ENCODE measurements at places on chromosomes 12 and 14.

DNA sequence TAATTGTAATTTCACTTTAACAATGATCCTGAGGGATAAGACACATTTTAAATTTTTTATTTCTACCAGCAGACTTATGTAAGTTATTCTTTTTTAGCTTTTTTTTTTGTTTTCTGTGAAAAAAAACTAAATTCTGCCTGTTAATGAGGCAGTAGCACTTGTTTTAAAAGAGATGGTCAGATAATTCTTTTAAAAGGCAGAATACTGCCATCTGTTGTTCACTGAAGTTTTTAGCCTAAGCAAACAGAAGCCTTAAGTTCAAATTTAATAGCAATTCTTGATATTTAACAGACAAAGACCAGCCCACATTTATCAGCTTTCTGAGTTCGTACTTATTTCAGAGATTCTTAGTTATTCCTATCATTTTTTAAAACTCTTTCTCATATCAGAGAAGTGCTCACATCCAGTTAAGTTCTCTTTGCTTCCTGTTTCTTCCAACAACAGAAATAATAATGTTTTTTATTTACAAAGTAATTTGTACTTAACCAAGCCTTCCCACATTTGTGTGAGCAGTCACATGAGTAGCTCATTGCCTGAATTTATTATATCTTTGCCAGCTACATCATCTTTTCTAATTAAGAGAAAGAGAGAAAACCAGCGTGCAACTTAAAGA is 93.4 kb upstream of the SLCO1C1 start:
- no peak for DNase-seq

GRCh38 chr14:22168092-22168955 is 420.7 kb downstream of the DAD1 start:
- DNase-seq: no peak

GRCh38 chr12:103667125-103667524 is 80.1 kb downstream of the STAB2 start:
- no peak for DNase-seq

DNA sequence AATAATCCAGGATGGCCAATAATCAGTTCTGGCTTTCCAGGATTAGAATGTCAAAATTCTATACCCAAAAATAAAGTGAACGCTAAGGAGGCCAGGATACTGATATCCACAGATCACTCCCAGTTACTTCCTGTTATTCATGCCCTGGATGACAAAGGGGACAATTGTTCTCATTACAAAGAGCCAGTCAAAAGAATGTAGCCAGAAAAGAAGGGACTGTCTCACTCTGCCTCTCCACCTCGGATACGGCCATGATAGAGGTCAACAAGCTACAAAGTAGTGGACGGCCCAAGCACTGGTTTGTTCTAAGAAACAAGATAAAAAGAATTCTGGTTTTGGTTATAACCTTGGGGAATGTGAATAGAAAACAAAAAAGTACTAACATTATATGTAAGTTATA is 116.1 kb upstream of the ATF7IP start:
- no peak for DNase-seq

DNA sequence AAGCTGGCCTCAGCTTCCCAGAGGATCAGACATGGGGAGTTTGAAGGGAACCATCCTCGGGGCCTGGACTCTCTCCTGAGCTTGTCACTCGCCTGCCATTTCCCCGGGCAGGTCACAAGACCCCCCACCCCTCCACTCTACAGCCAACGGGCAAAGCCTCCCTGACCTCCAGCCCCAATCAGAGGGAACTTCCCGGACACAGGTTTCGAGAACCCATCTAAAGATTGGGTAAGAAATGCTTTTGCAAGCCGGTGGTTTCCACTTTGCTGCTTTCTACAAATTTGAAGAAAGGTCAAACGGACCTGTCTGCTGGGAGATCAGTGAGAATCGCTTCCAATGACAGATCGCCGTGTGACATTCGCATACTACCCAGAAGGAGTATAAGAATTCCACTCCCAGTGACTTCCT is 89.6 kb downstream of the SCARB1 start:
- DNase-seq: no peak

GRCh38 chr14:99234961-99235571 is 36.9 kb downstream of the BCL11B start:
- DNase-seq: peak; percentile 77

GRCh38 chr14:102568115-102568614 is 24.3 kb upstream of the RCOR1 start:
- DNase-seq: peak; percentile 45

GRCh38 chr12:57738661-57739237 is at the start of gene AGAP2:
AGAP2 (minus strand) TSS chr12:57738742; CDS start chr12:57738246, 496 bp downstream.
- DNase-seq: no peak

DNA sequence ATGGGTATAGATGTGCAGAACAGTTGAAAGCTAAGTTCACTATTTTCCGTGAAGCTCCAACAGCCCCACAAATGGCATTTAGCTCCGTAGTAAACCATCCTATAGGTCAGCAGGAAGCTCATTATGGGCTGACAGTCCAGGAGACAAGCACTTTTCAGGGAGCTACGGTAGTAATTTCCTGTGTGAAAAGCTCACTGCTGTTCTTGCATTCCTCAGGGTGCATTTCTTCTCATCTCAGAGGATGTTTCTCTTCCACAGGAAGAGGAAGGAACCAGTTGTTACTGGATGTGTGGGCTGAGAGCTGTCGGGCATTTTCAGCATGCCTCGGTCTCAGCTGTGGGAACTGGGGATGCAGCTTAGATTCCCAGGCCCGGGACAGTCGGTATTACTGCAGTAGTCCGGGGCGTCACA is 72.8 kb downstream of the GALNT4 start:
- no peak for DNase-seq

DNA sequence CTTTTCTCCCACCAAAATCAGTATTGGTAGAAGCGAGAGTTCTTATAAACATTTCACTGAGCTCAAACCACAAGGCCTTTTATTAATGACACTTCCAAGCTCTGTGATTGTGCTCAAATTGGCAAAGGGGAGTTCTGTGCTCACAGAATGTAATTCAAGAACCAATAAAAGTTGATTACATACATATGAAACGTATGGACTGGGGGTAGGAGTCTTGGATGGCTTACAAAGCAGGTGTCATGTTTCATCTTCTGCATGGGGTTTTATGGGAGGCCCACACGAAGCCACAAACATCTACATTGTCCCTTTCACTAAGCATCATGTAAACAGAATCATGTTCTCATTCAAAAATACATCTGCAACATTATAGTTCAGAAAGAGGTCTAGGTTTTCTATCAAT is 828.3 kb downstream of the VRK1 start:
- DNase-seq: no peak

DNA sequence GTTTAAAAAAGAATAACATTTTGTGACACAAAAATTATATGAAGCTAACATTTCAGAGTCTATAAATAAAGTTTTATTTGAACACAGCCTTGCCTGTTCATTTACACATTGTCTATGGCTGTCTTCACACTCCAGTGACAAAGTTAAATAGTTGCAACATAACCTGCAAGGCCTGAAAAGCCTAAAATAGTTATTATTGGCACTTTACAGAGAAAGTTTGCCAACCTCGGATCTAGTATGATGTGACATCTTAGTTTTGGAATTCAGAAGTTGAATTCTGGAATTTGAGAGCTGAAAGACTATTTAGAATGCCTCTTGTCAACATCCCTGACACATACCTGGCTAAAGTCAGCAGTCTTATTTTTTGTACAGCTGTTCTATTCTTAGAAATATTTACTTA is 68.3 kb downstream of the DYRK2 start:
- DNase-seq: no peak

DNA sequence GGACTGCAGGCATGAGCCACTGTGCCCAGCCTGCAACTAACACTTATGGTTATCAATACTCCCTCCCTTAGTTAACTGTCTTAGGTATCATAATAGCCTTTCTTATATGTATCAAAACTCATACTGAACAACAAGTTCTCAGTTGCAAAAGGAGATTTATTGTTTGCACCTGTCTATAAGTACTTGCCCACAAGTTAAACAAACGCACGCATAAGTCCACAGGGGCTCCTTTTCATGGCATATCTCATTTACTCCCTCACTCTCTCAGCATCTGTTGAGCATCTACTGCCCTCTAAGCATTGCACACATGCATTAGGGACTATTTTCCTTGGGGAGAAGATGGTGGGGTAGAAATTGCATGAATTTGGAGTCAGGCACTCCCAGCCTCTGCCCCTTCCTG is 46.7 kb upstream of the CORO1C start:
- DNase-seq: no peak

DNA sequence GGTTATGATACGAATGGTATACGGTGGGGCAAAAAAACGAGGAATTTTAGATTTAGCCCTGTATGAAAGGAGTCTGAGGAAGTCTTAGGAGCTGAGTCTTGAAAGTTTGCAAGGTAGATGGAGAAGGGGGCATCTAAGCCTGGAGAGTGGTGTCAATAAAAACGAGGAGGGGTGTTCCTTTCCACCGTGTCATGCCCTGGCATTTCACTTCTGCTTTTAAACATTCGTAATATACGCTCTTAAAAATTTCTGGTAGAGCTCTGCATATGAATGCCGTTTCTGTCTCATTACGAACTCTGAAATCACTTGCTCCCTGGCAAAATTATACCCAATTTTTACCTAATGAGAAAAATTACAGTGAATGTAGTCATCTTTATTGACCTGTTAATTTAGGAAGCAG is 170.2 kb downstream of the ERC1 start:
- DNase-seq: no peak

- DNase-seq: no peak
Observed at GRCh38 chr12:67388331-67389138, 119.4 kb downstream of the CAND1 start.

DNA sequence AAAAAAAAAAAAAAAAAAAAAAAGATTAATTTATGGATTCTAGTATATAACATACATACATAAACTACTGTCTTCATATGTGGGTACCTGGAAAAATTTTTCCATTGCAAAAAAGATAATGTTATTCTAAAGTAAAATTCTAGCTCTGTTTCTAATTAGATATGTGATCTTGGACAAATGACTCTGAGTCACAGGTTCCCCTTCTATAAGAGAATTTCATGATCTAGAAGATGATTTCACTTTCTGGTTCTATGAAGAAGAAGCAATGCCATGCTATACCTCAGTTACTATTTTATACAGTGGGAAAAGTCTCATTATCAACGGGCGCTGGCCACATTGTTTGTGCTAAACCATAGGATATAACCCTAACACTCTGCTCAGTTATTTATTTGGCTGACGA is 351.3 kb downstream of the ZFP36L1 start:
- no peak for DNase-seq

DNA sequence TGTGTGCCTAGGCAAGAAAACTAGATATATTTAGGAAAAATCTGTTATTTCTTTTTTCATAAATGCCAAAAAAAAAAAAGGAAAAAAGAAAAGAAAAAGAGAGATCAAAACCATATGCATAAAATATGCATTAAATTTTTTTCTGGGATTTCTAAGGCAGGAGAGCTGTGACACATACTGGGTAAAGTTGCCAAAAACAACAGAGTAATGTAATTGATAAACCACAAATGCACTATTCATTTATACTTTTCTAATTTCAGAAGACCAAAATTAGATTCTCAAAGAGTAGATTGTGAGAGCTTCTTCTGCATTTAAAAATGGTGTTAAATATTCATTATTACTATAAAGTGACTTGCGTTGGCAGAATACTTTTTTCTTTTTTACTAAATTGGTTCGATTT is 673.8 kb upstream of the MGAT4C start:
- no peak for DNase-seq

- no peak for DNase-seq
Observed at GRCh38 chr14:96001866-96002497, 37.2 kb upstream of the C14orf132 start.

- DNase-seq: no peak
Observed at GRCh38 chr12:72105849-72106248, 166.3 kb upstream of the TRHDE start.

DNA sequence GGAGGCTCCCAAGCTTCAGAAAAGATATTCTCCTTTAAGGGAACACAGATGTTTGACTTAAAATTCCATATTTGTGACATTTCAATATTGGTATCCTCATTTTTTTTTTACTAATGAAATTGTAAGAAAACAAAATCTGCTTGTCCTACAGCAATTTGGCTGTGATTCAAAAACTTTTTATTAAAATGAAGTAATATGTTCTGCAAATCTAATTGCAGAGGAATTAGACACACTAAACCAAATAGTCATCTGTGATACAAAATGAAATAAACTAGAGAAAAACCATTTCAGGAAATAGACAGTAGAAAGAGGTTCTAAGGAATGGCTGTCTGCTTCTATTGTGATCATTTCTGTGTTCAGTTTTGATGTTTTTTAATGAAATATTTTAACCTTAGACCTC is 50.1 kb upstream of the HIF1A start:
- DNase-seq: no peak

DNA sequence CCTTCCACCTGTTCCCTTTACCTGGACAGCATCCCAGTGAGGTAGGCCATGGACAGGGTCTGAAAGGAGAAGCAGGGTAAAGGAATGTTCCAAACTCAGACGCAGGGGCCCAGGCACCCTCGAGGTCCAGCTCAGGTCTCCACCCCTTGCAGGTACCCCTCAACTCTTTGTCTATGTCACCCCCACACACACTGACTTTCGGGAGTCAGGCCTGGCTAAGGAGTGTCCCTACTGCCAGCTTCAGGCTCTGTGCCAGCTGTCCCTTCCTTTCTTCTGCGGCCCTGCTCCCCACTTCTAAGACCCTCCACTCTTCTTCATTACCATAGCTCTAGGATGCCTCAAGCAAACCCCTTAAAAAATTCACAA is 13.6 kb downstream of the FAIM2 start:
- DNase-seq: no peak

DNA sequence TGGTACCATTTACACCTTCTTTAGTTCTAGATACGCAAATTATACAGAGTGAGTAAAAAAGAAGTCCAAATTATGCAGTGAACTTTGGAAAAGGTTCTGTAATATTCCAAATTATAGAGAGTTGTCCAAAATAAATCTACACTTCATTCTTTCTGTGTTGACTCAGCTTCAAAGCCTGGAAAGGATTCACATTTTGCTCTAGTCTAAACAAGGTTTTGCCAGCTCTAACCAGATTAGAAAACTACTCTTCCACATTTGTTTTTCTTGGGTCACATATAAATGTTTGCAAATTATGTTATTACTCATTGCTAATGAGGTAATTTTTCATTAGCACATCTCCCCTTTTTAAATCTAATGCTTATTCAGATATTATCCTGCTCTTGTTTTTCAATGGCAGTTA is 1562.4 kb upstream of the SEL1L start:
- DNase-seq: no peak

DNA sequence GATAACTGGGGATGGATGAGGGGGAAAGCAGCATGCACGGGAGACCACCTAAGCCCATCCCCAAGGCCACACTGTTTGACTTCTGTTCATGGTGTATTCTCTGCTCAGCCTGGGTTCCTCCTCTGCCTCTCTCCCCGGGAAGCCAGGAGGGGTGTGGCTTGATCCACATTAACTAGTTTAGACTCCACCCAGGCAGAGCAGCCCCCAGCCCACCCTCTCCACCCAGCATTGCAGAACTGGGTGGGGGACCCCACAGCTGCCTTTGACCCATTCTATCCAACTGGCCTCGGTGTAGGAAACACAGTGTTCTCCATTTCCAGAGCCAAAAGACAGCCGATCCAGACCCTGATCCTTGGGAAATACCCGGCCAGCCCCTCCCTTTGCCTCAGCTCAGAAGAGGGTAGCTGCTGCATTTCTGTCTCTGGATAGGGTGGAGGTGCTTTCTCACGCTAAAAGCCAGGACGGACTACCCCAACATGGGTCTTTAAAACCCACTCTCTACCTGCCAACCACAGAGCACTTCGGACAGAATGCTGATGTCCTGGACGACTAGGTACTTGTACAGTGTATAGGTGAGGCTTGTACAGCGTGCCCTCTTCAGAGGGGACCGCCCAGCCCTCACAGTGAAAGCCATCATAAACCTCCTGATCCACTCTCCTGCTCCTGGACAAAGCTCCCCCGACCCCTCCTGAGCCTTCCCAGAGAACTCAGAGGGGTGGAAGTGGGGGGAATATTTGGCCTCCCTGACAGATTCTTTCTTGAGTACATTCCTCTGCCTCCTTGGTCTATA is 9.4 kb downstream of the SPRYD3 start:
- DNase-seq: no peak
